HFFc6 (cell line): ENCODE measurements at places on chromosomes 13 and 19. TPM values are rescaled to one million over a fixed set of nuclear protein-coding genes. Genes with fewer than 3 reads are reported as not detected.
A peak's percentile ranks its signal among the peaks of the same experiment; 100 is the strongest.

CNN1 gene
- total RNA-seq, result 6.5 and 9.6 TPM in 2 replicates

DNA sequence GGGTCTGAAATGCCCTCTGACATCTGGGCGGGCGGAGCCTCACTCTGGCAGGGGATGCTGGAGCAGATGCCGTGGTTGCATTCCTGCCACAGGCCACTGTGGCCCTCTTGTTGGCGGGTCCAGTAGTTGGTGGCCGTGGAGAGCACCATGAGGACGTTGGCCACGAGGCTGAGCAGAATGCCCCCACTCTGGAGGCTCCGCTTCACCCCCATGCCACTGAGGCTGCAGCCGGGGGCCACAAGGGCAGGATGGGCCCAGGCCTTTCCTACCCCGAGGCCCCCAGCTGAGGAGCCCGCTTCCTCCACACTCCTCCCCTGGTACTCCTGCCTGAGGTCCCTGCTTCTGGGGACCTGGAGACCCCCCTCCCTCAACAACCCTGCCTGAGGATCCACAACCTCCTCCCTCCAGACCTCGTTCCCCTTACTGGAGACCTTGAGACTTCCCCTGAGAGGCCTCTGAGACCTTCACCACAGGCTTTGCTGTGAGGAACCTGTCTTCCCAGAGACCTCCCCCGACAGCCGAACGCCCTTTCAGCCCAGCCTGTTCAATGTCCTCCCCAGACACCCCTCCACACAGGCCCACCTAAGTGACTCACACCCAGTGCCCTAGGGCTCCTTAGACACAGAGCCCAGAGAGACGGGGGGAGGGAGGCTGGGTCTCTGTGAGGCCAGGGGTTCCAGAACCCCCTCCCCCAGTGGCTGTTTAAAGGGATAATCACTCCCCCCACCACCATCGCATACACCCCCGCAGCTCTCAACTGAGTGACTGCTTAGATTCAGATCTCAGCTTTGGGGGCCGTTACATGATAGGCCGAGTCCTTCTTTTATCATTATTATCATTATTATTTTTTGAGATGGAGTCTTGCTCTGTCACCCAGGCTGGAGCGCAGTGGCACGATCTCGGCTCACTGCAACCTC lies at the start of gene CLDND2:
TSS of gene CLDND2 (minus strand) at position 638 of the 917 bp plus-strand sequence. CDS start at position 212, 426 bp downstream.
- H3K36me3 ChIP-seq, result peaks cover 5% of the 10 kb centered on the region; the same call in 1 of the 2 replicates
- H3K27me3 ChIP-seq, result peaks cover 16% of the 10 kb centered on the region
- peak within 1 kb of the TSS; percentile 97 for H3K4me3 ChIP-seq

POU2F2 gene
- total RNA-seq, result 7.9 to 12.7 TPM (median 10.3 TPM) in 3 replicates

- peaks cover 6% of the 10 kb centered on the region for H3K4me1 ChIP-seq
- no peaks in the 10 kb centered on the region for H3K36me3 ChIP-seq
- DNase-seq, result no peak
- no peak overlapping the region for H3K27ac ChIP-seq
- H3K27me3 ChIP-seq, result peaks cover 3% of the 10 kb centered on the region
These were observed 183.0 kb downstream of the TSHZ3 start for GRCh38 chr19:31166206-31166605.

DNA sequence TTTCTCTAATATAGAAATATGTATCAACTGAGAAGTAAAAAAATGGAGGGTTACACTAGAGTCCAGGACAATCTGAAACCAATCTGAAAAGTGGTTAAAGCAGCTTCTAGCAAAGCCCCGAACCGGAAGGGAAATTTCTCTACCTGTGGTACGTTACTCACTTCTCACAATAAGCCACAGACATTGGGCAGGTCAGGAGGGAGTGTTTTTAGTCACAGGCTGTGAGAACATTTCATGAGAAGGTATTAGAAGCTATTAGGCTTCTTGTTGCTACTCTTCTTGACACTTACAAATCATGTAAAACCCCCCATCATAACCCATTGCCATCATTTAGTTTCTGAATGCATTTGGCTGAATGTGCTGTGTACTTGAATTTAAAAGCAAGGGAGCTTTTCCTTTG lies 120.9 kb downstream of the NUFIP1 start:
- DNase-seq, result no peak
- 0 out of 2 replicates have a peak, but pooled peaks cover 5% of the 10 kb centered on the region for H3K4me1 ChIP-seq

ZFR2 gene
- total RNA-seq, result not detected in 3 replicates

DNA sequence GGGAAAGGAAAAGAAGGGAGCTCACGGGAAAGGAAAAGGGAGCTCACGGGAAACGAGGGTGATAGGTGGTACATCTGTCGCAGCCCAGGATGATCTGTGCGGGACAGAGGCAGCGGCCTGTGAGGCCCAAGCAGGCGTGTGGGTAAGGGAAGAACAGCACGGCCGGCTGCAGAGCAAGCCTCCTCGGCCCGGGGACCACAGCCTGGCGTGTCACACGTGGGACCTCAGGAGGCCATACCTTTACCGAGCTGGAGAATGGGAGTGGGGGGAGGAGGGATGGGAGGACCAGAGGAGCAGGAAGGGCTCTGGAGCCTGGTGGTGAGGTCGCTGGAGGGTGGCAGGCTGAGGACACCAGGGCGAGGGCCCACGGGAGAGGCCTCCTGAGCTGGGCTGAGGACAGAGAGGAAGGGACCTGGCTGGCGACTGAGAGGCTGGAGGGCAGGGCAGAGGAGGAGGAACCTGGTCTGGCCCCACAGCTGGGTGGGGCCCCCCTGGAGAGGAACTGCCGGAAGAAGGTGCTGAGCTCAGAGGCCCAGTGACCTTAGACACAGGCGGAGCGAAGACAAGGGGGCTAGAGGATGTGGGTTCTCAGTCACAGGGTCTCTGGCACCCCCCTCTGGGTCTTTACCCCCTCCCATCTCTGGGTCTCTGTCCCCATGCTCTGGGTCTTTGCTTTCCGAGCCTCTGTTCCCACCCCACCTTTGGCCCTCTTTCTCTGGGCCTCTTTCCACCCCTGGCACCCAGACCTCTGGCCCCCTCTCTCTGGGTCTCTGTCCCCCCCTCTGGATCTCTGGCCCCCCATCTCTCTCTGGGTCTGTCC lies 2.9 kb upstream of the FTL start:
- DNase-seq, result no peak
- peaks cover 38% of the 10 kb centered on the region for H3K36me3 ChIP-seq
- H3K4me3 ChIP-seq, result no peak overlapping the region
- H3K27ac ChIP-seq, result peak overlapping the region; percentile 99
- H3K27me3 ChIP-seq, result peaks cover 45% of the 10 kb centered on the region
- H3K4me1 ChIP-seq, result peaks cover 53% of the 10 kb centered on the region

DNA sequence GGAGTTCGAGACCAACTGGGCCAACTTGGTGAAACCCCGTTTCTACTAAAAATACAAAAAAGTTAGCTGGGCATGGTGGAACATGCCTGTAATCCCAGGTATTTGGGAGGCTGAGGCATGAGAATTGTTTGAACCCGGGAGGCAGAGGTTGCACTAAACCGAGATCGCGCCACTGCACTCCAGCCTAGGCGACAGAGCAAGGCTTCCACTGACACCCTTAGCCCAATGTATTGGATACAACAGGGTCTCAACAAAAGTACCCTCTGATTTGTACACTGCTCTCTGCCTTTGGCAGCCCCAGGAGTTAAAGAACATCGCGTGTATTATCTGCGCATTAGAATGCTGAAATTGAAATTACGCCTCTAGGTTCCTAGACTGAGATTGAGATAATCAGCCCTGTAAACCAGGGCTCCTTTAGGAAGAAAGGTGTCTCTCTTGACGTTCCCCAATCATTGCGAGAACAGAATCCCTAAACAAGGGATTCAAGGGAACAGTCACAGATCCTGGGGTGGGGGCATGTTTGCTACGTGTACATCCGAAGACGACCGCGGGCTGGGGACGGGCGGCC lies 21.9 kb downstream of the IPO5 start:
- peak overlapping the region; percentile 91 for H3K4me3 ChIP-seq
- peaks cover 20% of the 10 kb centered on the region for H3K36me3 ChIP-seq
- H3K27me3 ChIP-seq, result peaks cover 3% of the 10 kb centered on the region; the same call in 1 of the 2 replicates
- H3K4me1 ChIP-seq, result peaks cover 34% of the 10 kb centered on the region

PLIN5 gene
- not detected in 3 replicates for total RNA-seq

- no peak overlapping the region for H3K27ac ChIP-seq
- no peaks in the 10 kb centered on the region; the same call in 1 of the 2 replicates for H3K4me1 ChIP-seq
- DNase-seq, result no peak
These were observed 44.9 kb downstream of the SERTM1 start for GRCh38 chr13:36718686-36719085.

GRCh38 chr13:80196756-80197155 lies 144.2 kb downstream of the SPRY2 start:
- H3K27ac ChIP-seq, result peak overlapping the region; percentile 9; the same call in 1 of the 2 replicates
- peaks cover 1% of the 10 kb centered on the region; the same call in 1 of the 2 replicates for H3K27me3 ChIP-seq
- peak; percentile 20 for DNase-seq
- H3K4me3 ChIP-seq, result no peak overlapping the region
- peaks cover 30% of the 10 kb centered on the region for H3K4me1 ChIP-seq

DNA sequence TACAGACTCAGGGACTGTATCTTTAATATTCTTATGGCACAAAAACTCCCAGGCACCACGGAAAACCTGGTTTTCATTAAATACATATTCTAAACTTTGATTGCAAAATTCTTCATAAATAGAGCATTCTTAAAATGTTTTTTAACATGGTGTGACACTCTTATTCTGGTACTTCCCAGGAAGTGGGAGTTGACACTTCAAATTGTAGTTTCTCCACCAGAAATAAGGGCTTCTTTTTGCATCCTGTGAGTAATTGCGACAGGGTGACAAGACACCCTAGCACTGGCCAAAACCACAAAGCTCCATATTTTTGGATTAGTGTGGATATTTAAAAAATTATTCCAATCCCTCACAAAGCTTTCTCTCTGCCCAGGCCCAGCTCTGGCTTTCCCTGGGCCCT lies 43.6 kb upstream of the MTIF3 start:
- no peaks in the 10 kb centered on the region for H3K4me1 ChIP-seq
- no peaks in the 10 kb centered on the region for H3K36me3 ChIP-seq

CRX gene
- not detected in 3 replicates for total RNA-seq

ZNF878 gene
- total RNA-seq, result 0.16 to 0.17 TPM in 2 of 3 replicates, not detected in the other

FFAR3 gene
- total RNA-seq, result not detected in 3 replicates

DNA sequence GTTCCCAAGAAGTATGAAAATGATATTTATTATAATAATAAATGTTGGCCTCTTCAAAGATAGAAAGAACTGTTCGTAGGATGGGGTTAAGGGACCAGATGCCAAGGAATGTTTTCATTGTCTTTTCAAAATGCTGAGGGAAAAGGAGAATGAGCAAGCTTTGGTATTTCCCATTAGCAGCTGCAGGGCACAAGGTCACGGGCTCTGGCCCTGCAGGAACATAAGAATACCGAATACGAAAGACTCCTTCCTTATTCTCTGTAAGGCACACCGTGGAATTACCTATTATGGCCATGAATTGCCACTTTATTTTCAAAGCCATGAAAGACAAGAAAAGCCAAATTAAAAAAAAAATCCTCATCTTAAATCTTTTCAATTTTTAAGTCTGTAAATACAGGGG lies 49.6 kb upstream of the OLFM4 start:
- no peaks in the 10 kb centered on the region for H3K36me3 ChIP-seq
- H3K4me3 ChIP-seq, result no peak overlapping the region
- no peak overlapping the region for H3K27ac ChIP-seq
- no peaks in the 10 kb centered on the region for H3K4me1 ChIP-seq
- DNase-seq, result no peak

- no peaks in the 10 kb centered on the region for H3K4me1 ChIP-seq
- H3K4me3 ChIP-seq, result no peak overlapping the region
- no peak overlapping the region for H3K27ac ChIP-seq
- H3K36me3 ChIP-seq, result no peaks in the 10 kb centered on the region
These were observed 767.9 kb upstream of the SLITRK6 start for GRCh38 chr13:86567119-86567518.

- no peaks in the 10 kb centered on the region for H3K4me1 ChIP-seq
- H3K36me3 ChIP-seq, result no peaks in the 10 kb centered on the region; the same call in 1 of the 2 replicates
- H3K4me3 ChIP-seq, result no peak overlapping the region
These were observed 779.5 kb downstream of the GPC5 start for GRCh38 chr13:92177966-92178365.

GRCh38 chr19:15234431-15235130 lies 2.3 kb upstream of the EPHX3 start:
- H3K4me3 ChIP-seq, result no peak overlapping the region
- DNase-seq, result no peak
- H3K4me1 ChIP-seq, result 0 out of 2 replicates have a peak, but pooled peaks cover 6% of the 10 kb centered on the region
- peaks cover 13% of the 10 kb centered on the region for H3K27me3 ChIP-seq

- H3K4me3 ChIP-seq, result no peak overlapping the region
- peaks cover 22% of the 10 kb centered on the region; the same call in 1 of the 2 replicates for H3K4me1 ChIP-seq
- H3K36me3 ChIP-seq, result no peaks in the 10 kb centered on the region
These were observed 5.0 kb downstream of the SYCE2 start for GRCh38 chr19:12913851-12914690.

NLRP11 gene
- total RNA-seq, result 0.13 TPM in 1 of 3 replicates, not detected in the others

SARS2 gene
- total RNA-seq, result 17.7 to 22.6 TPM (median 22.2 TPM) in 3 replicates

IL4I1 gene
- total RNA-seq, result 0.28 to 0.69 TPM (median 0.38 TPM) in 3 replicates

CEACAM5 gene
- total RNA-seq, result 0.44 TPM in 1 of 3 replicates, not detected in the others

GRCh38 chr13:113274721-113275120 lies 22.3 kb upstream of the LAMP1 start:
- peaks cover 19% of the 10 kb centered on the region for H3K36me3 ChIP-seq
- no peak overlapping the region; the same call in 1 of the 2 replicates for H3K4me3 ChIP-seq
- H3K27ac ChIP-seq, result peak overlapping the region; percentile 73
- peaks cover 26% of the 10 kb centered on the region for H3K4me1 ChIP-seq
- DNase-seq, result no peak

GRCh38 chr13:49643035-49643646 lies 14.8 kb downstream of the ARL11 start:
- H3K27me3 ChIP-seq, result peaks cover 2% of the 10 kb centered on the region; the same call in 1 of the 2 replicates
- no peaks in the 10 kb centered on the region for H3K36me3 ChIP-seq
- no peak overlapping the region for H3K27ac ChIP-seq
- no peak overlapping the region for H3K4me3 ChIP-seq
- DNase-seq, result no peak

DNA sequence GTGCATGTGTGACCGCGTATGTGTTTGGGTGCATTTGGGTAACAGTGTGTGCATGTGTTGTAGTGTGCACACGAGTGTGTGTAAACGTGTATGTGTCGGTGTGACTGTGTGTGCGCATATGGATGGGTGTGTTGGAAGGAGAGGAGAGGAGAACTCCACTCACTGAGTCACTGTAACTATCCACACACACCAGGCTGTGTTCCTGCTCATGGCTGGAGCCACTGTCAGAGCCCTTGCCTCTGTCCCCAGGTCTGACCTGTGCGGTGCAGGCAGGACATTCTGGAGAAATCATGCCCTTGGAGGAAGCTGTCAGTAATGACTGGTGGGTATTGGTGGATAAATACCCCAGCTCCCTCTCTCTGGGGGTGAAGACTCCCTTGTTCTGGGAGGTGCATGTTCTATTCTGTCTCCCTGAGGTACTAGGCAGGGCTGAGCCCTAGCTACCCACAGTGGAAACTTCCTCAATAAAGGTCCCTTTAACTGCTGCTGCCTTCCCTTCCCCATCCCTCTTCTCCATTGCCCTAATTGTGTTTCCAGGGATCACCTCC lies 48.4 kb downstream of the CYP4F22 start:
- peak overlapping the region; percentile 81 for H3K4me3 ChIP-seq
- no peaks in the 10 kb centered on the region for H3K36me3 ChIP-seq
- H3K27ac ChIP-seq, result no peak overlapping the region
- H3K27me3 ChIP-seq, result peaks cover 8% of the 10 kb centered on the region; the same call in 1 of the 2 replicates
- DNase-seq, result no peak
